Adrenal gland (tissue), 19 donors: ENCODE measurements at places on chromosomes 12 and 14. TPM values are rescaled to one million over a fixed set of nuclear protein-coding genes. Genes with fewer than 3 reads are reported as not detected.

DNA sequence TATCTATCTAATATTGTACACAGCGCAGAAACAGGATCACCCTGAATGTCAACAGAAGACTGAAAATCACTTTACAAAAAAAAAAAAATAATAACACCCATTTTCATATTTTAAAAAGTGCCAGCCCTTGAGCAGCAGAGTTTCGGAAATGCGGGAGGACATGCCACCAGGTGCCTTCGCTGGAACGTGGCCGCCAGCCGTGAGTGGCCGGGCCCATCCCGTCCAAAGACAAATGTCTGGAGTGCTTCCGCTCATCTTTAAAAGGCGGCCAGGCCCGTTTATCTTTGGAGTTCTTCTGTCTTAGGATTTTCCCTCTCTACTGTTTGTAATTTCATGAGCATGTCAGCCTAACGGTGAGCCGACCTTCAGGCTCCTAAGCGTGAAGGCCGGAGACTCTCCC lies 43.5 kb downstream of the LRTM2 start:
- DNase-seq, result no peak

GRCh38 chr12:90959538-90960139 lies 4.7 kb upstream of the CCER1 start:
- DNase-seq, result peak; percentile 33

GRCh38 chr12:125194987-125195386 lies 129.8 kb downstream of the AACS start:
- DNase-seq, result no peak

The MANSC4 gene
- total RNA-seq, result not detected

- no peak for DNase-seq
Observed at GRCh38 chr14:100762089-100762515, 35.4 kb downstream of the DLK1 start.
